ENCODE measurements at places on chromosomes 13 and 19.

GRCh38 chr19:5567970-5568407 is 236 bp upstream of the TINCR start:
- no peak for DNase-seq

GRCh38 chr19:10044390-10044789 is 31.1 kb downstream of the RDH8 start:
- no peak for DNase-seq

DNA sequence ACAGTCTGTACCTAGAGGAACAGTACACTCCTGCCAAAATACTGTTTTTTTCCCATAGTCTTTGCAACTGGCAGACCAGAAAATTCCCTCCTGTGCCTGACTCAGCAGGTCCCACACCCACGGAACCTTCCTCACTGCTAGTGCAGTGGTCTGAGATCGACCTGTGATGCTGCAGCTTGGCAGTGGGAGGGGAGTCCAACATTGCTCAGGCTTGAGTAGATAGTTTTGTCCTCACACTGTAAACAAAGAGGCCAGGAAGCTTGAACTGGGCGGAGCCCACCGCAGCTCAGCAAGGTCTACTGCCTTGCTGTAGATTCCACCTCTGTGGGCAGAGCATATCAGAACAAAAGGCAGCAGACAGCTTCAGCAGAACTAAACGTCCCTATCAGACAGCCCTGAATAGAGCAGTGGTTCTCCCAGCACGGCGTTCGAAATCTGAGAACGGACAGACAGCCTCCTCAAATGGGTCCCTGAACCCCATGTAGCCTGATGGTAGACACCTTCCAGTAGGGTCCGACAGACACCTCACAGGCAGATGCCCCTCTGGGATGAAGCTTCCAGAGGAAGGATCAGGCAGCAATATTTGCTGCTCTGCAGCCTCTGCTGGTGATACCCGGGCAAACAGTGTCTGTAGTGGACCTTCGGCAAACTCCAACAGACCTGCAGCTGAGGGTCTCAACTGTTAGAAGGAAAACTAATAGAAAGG is 92.7 kb downstream of the SUCLA2 start:
- no peak for DNase-seq

- DNase-seq = peak; percentile 87
Observed at GRCh38 chr19:57320180-57321084, at the start of gene ZNF543. Gene ZNF543 (plus strand): TSS chr19:57320472. CDS start chr19:57320854, 382 bp downstream.

GRCh38 chr13:24040835-24041234 is 119.7 kb upstream of the SPATA13 start:
- DNase-seq = no peak

DNA sequence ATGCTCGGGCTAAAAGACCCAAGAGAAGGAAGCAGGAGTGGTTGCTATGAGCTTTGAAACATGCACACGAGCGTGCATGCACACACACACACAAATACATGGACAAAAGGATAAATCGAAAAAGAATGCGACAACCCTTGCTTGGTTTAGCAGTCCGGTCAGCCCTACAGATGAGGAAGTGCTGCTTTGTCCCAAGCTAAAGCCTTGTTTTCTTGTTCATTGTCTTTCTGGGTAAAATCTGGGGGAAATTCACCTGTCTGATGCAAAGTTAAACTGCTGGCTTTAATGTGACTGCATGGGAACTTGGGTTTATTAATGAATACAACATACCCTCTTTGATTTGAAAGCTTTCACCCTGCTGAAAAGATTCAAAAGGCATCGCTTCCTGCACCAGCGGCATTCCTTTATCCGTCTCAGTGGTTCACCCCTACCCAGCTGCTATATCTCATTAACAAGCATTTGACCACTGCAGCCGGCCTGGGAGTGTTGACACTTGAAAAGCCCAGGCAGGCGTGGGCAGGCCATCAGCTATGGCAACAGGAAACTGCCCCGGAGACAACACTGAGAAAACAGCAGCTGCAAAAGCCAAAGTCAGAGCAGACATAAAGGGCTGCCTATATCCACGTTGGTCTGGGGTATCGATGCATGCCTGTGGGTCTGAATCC is 301.7 kb downstream of the NDFIP2 start:
- no peak for DNase-seq

DNA sequence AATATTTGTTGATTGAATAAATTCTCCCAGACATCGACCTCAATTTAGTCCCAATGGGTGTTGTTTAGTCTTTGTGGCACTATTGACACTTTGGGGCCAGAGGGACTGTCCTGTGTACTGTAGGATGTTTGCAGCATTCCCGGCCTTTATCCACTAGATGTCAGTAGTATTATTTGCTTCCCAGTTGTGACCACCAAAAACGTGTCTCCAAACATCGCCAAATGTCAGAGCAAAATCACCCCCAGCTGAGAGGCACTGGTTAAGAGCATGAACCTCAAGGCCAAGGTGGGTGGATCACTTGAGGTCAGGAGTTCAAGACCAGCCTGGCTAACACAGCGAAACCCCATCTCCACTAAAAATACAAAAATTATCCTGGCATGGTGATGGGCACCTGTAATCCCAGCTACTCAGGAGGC is 15.4 kb downstream of the NLRP12 start:
- DNase-seq = no peak

DNA sequence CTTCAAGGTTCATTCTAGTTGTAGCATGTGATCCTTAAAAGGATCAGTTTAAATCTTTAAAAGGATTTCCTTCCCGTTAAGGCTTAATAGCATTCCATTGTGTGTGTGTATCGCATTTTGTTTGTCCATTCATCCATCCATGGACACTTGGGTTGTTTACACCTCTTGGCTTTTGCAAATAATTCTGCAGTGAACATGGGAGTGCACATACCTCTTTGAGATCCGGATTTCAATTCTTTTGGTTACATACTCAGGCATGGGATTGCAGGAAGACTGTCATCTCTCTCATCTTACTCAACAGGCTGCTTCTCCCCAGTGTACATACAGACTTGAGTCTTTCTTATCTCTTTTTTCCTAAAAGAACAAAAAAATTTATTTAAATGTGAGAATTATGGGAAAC is 1.2 kb downstream of the RNF113B start:
- no peak for DNase-seq

DNA sequence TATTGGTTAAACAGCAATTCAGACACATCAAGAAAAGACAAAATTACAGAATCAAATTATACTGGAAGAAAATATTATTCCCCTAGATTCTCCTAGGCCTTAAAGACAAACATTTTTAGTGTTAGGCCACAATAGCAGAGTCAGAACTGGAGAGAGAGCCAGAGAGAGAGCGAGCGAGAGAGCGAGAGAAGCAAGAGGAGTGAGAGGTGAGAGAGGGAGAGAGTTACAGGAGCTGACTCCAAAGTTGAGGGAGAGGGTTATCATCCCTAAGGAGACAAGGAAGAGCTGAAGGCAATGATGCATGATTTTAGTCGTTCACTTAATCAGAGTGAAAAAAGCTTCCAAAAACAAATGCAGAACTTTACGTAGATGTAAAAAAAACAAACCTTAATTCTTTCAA is 20.2 kb upstream of the ZNF227 start:
- no peak for DNase-seq

DNA sequence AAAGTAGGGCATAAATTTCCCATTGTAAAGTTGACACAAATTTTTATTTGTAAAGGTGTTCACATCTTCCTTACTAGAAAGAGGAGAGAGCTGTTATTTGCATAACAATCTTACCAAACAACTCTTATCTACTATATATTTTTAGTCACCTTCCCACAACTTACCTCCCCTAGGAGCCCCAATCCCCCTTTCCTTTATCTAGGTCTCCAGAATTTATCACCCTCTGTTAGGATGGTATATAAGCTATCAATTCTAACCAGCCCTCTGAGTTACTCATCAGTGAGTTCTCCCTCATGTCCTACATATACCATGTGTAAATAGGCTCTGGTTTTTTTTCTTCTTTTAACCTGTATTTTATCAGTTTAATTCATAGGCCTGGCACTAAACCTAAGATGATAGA is 62.2 kb downstream of the DCT start:
- no peak for DNase-seq

- DNase-seq = no peak
Observed at GRCh38 chr13:104895521-104895920, 1639.9 kb downstream of the EFNB2 start.

- DNase-seq = no peak
Observed at GRCh38 chr13:94057618-94058186, 421.8 kb downstream of the DCT start.

DNA sequence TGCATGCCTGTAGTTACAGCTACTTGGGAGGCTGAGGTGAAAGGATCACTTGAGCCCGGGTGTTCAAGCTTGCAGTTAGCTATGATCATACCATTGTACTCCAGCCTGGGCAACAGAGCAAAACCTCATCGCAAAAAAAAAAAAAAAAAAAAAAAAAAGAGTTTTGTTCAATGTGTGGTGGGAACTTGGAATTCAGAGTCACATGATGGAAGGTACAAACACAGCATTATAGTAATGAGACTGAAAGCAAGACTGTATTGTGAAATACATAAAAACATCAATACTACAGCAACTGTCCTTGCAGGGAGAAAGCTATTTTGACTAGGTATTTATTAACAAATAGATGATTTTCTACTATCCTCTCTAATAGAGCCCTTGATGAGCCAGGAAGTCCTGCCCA is 393.2 kb downstream of the DLEU7 start:
- no peak for DNase-seq

DNA sequence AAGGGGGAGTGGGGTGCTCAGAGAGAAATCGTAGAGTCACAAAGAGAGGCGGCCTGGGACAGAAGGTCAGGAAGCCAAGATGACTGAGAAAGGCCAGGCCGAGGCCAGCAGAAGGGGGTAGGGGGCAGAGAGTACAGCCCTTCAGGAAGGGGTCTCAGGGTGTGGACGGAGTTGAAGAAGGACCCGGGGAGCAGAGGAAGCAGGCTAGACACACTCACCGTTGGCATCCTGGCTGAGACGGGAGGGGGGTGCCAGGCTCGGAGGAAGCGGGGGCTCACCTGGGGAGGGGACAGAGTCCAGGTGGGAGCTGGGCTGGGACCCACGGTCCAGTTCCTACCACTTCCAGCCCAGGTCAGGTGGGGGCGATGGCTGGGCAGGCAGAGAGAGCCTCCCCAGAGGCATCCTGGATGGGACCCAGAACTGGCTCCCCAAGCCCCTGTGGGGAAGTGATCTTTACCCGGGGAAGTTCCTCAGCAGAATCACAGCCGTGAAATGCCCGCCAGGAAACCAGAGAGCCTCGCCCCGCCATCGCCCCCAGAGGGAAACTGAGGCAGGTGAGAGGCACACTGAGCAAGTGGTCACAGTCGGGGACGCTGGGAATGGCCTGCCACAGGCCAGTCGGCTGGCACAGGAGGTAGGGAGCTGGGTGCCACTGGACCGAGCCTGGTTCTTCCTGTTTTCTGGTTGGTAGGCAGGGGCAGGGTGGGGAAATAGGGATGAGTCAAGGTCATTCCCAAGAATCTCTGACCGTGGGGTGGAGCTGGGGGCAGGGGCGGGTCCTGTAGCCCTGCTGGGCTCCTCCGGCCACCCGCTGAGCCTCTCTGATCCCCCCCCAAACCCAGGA is 1.4 kb downstream of the MATK start:
- DNase-seq = no peak

DNA sequence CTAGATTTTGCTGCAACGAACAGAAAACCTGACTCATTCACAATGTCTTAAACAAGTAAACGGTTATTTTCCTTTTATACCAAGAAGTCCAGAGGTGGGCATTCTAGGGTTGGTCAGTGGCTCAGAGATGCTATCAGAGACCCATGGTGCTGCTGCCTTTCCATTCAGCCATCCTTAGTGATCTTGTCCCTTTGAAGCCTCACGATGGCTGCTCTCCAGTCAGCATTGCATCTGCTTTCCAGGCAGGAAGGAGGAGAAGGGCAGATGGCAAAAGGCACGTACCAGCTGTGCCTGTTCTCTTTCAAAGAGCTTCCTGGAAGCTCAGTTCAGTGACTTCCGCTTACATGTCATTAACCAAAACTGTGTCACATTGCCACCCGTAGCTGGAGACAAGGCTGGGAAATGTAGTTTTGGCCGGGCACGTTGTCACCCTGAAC is 30.1 kb downstream of the WDFY2 start:
- DNase-seq = peak; percentile 22

DNA sequence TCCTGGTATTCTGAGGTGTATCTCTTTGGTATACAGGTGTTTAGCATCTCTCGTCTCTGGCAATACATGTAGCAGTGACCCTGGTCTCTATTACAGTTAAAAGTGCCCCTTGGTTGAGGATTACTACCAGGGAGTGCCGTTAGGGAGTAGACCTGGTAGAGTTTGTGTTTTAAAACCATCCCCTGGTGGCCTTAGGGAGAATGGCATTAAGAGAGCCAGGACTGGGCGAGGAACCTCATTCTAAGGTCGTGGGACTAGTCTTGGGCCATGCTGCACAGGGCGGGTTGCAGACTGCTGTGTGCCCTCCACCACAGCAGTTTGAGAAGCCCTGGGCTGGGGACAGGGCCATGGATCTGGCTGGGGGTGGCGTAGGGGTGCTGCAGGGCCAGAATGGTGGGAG is 35.0 kb downstream of the B3GLCT start:
- no peak for DNase-seq

DNA sequence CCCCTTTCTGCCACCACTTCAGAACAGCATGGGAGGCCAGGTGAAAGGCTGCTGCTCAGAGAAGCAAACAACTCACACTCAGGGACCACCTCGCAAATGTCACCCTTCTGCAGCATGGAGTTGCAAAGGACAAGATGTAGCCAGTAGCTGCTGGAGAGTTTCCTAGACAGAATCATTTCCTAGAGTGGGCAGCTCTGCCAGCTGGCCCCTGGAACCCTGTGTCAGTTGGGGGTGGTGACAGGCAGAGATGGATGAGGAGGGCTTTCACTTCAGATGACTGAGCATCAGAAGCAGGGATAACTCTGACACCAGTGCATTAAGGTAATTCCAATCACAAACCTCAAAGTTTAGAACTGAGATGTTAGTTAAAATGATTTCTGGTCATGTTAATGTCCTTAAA is 34.4 kb upstream of the EPHX3 start:
- no peak for DNase-seq
